ENCODE measurements at places on chromosomes 4 and X.

DNA sequence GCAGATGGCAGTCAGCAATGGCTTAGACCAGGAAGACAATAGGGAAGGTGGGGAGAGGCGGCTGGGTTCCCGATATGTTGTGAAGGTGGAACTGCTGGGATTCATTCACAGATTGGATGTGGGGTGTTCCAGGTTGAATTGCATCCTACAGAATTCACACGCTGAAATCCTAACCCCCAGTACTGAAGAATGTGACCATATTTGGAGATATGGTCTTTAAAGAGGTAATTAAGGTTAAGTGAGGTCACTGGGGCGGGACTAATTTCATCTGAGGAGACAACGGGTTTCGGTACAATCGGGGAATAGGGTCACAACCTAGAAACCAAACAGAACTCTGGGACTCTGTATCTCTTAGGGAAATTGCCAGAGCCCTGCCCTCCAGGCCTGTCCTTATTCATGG lies 5.3 kb upstream of the CHRNA9 start:
- no peak for DNase-seq

DNA sequence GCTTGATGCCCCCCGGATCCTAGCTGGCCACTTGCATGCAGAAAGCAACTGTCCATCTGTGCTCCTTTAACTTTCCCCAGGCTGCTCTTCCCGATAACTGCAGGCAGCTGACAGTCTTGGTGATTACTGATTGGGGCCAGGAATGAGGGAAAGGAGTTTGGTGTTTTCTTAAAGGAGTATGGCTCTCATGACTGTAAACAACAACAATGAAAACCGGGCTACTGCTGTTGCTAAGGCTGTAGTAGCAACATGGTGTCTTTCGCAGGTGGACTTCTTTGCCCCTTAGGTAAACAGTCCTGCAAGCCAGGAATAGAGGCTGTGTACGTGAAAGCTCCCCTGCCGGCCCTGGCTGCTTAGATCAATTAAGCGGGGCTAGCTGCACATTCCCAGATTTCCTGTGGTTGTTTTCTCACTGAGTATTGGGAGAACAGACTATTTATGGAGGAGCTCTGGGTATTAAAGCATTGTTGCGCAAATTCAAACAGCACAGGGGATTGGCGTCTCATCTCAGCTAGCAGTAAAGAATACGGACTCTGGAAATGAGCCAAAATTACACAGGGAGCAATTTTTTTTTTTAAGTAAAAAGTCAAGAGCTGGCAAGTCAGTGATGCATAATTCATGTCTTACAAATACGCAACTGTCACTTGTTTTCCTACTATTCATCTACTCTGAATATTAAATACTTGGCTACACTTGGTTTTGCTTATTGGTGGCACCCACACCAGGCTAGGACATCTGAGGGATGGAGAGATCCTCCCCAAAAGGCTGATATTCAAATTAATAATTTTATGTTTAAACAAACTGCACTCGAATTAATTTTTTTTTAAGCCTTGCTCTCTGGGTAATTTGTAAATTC lies 61.6 kb upstream of the NAP1L5 start:
- no peak for DNase-seq

DNA sequence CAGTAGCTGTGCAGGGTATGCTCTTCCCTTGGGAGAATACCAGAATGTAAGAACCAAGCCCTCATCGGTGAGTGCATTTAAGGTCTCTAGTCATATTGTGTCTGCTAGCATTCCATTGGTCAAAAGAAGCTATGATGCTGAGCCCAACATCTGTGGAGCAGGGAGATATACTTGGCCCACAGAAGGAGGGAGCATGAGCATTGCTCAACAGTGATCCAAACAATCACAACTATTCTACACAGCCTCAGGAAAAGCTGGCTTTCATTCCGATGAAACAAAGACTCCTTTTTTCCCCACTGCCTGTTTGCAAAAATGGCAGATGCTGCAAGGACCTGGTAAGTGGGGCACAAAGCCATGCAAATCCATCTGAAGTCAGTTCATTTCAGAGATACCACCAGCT lies 80.6 kb upstream of the DHX15 start:
- no peak for DNase-seq

- DNase-seq = no peak
Observed at GRCh38 chr4:71130827-71131603, 137.6 kb downstream of the DCK start.

DNA sequence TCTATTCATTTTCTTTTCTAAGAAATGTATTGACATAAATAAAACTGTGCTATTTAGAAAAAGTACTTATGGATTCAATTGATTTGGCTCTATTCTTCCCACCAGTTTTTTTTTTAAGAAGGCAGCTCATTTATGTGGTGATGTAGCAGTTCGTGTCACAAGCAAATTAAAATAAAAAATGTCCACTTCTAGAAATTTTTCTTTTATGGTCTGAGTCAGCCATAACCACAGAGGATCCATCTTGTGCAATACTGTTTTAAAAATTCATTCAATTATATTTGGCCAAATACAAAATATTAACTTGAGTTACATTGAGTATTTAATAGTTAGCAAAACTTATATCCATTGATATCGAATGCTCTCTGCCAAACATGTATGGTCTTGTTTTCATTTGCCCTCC lies 207.9 kb upstream of the FAT1 start:
- DNase-seq = no peak

DNA sequence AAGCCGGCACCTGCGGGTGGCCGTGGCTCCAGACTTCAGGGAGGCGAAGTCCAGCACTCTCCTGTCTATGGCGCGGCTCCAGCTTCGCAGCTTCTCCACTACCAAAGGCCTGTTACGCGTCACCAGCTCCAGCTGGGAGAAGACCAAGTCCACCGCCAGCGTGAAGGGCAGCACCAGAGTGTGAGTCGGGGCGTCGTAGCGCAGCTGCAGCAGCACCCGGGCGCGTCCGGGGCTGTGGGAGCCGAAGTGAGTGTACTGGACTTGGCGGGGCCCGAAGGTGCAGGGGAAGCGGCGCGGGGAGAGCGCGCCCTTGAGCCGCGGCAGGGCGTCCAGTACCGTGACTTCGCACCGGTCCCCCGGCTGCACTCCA lies 444 bp downstream of the FREM3 start:
- no peak for DNase-seq

GRCh38 chr4:26001413-26001812 lies 87.4 kb downstream of the SMIM20 start:
- no peak for DNase-seq

DNA sequence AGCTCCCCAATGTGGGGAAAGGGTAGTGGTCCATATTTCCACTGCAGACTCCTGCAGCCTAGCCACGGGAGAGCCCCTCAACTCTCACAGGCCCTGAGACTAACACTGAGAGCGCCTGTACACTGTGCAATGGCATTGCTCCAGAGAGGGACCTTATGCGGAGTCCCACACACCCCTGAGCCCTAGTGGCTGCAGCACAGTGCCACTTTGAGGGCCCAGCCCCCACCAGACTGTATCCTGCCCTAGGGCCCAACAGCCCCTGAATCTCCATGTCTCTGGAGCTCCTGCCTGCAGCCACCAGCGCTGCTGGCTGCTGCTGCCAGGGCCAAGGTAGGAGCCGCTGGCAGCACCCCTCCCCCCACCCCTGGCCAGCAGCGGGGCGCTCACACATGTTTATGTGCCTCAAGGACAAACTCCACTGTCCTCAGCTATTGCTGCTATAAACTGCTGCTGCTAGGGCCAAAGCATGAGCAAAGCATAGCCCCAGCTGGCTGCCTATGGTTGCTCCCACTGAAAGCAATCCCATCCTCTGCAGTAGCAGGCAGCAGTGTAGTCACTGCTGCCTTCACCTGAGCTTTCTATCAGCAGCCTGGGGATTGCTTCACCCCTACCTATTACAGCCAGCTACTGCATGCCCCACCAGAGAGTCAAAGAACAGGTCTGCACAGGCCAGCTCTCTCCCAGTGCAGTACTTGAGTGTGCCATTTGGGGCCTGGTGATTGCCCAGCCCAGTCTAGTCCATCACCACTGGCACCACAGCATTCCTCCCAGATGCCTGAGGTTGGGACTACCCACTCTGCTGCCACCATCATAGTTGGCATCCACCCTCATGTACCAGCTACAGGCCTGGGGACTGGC lies 24.3 kb downstream of the TMEM154 start:
- DNase-seq = no peak

GRCh38 chrX:125998432-125998831 lies 167.7 kb downstream of the DCAF12L2 start:
- no peak for DNase-seq

GRCh38 chr4:90209922-90210321 lies 82.7 kb downstream of the CCSER1 start:
- no peak for DNase-seq

GRCh38 chr4:108794136-108794535 lies 31.3 kb upstream of the ETNPPL start:
- no peak for DNase-seq

- DNase-seq = no peak
Observed at GRCh38 chrX:130058652-130059051, 51.6 kb downstream of the ELF4 start.

GRCh38 chr4:111136438-111136837 lies 513.6 kb upstream of the PITX2 start:
- no peak for DNase-seq

DNA sequence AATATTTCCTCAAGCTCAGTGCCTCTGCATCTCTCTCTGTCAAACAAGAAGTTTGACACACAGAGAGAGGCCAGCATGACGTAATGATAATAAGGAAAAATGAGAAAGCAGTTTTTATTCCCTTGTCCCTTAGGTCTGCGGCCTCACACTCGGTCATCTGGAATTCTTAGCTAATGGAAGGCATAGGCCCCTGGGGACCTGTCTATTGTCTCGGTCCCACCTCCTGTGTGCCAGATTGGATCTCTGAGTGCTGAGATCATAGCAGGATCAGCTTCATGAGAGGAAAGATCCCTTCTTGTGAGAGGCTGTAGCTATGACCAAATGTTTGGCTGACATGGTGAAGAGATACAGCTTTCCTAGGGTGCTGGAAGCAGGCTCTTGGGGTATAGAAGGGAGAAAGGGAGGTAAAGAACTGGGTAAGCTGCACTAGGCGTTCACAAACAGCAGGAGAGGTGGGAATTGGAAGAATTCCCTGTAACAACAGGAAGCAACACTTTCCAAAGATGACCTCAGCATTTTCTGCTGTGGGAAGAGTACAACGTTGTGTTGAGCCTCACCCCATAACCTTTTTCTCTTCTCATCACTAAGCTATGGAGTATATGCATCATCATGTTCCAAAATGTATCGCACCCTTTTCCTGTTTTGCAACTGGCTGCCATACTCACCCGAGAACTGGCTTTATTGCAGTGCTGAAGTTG lies 20.2 kb downstream of the TMEM31 start:
- DNase-seq = no peak

GRCh38 chrX:13256603-13257002 lies 63.2 kb downstream of the ATXN3L start:
- DNase-seq = no peak

GRCh38 chr4:165294907-165295306 lies 32.6 kb upstream of the MSMO1 start:
- no peak for DNase-seq

GRCh38 chr4:167964766-167965373 lies 127.5 kb upstream of the ANXA10 start:
- DNase-seq = no peak

- DNase-seq = no peak
Observed at GRCh38 chr4:66062044-66062443, 391.8 kb upstream of the EPHA5 start.

DNA sequence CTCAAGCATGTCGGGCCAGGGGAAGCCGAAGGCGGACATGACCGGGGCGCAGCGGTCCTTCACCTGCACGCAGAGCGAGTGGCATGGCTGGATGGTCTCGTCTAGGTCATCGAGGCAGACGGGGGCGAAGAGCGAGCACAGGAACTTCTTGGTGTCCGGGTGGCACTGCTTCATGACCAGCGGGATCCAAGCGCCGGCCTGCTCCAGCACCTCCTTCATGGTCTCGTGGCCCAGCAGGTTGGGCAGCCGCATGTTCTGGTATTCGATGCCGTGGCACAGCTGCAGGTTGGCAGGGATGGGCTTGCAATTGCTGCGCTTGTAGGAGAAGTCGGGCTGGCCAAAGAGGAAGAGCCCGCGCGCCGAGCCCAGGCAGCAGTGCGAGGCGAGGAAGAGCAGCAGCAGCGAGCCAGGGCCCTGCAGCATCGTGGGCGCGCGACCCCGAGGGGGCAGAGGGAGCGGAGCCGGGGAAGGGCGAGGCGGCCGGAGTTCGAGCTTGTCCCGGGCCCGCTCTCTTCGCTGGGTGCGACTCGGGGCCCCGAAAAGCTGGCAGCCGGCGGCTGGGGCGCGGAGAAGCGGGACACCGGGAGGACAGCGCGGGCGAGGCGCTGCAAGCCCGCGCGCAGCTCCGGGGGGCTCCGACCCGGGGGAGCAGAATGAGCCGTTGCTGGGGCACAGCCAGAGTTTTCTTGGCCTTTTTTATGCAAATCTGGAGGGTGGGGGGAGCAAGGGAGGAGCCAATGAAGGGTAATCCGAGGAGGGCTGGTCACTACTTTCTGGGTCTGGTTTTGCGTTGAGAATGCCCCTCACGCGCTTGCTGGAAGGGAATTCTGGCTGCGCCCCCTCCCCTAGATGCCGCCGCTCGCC lies at the start of gene SFRP2:
TSS of gene SFRP2 (minus strand) at position 671 of the 864 bp plus-strand sequence. CDS start at position 423, 248 bp downstream.
- peak; percentile 68 for DNase-seq

DNA sequence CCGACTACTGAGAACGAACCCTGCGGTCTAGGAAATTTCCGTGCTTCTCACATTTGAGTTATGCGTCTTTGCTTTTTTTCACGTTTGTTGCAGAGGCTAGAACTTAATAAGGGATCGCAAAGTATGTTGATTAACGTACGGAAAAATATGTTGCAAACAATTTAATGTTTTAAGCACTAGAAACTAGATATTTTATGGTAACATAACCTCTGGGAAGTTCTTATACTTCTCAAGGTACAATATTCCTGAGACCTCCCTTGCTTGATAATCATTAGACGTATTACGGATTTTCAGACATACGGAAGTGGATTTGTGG lies 639 bp upstream of the PRDM5 start:
- DNase-seq = no peak

DNA sequence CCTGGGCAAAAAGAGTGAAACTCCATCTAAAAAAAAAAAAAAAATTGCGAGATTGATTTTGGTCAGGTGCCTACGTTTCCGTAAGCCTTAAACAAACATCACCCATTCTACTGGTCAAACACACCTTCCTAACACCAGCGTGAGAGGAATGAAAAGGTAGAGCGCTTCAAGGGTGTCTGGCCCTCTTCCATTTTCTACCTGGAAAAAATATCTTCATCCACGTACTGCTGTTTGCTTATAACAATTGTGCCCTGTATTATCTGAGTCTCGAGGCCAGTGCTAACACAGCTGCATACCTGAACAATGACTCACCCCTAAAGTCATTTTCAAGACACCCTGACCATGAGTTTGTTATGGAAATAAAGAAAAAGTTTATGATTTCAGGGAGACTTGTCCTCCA lies 13.9 kb downstream of the TMSB4X start:
- DNase-seq = no peak

GRCh38 chr4:148077581-148077980 lies 345.7 kb downstream of the ARHGAP10 start:
- DNase-seq = no peak

- no peak for DNase-seq
Observed at GRCh38 chr4:124079174-124079780, 633.3 kb downstream of the ANKRD50 start.

- no peak for DNase-seq
Observed at GRCh38 chrX:12811658-12812057, 20.4 kb downstream of the PRPS2 start.

GRCh38 chr4:52904421-52904820 lies 42.3 kb downstream of the RASL11B start:
- no peak for DNase-seq

All from neural crest cell (in vitro differentiated cells).